ENCODE measurements at places on chromosomes 2 and 18.

- DNase-seq, result no peak
Observed at GRCh38 chr18:79218605-79219190, 149.5 kb downstream of the ATP9B start.

- no peak for DNase-seq
Observed at GRCh38 chr2:203719456-203720410, 13.3 kb downstream of the CD28 start.

- DNase-seq, result no peak
Observed at GRCh38 chr2:72915320-72915906, 1.9 kb upstream of the EMX1 start.

GRCh38 chr2:235851828-235852525 lies 316.2 kb downstream of the GBX2 start:
- no peak for DNase-seq

- no peak for DNase-seq
Observed at GRCh38 chr18:42436222-42436765, 481.3 kb downstream of the PIK3C3 start.

- DNase-seq, result no peak
Observed at GRCh38 chr18:76973520-76974266, 151.3 kb downstream of the ZNF236 start.

DNA sequence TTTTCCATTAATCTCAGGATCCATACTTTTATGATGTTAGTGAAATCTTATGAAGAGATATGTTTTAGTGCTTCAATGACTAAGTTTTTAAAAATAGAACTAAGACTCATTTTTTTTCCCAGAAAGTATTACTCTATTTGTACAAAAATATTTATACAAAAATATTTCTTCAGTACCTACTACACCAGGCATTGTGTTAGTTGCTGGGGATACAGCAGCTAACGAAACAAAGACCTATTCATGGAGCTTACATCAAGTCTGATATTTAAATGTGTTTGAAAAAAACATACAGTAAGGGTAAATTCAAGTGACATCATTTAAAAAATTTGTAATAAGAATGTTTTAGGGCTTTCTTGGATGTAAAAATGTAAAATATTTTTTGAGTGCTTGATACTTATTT lies 11.6 kb downstream of the VAPA start:
- no peak for DNase-seq

GRCh38 chr2:62698653-62699052 lies 6.9 kb upstream of the EHBP1 start:
- DNase-seq, result no peak

GRCh38 chr2:162787616-162788015 lies 51.0 kb downstream of the KCNH7 start:
- DNase-seq, result no peak

Data from COR-L47 (cell line).